Hematopoietic multipotent progenitor cell treated with erythropoietin and hydrocortisone succinate and interleukin-3 and kit ligand, for 8 days (in vitro differentiated cells): ENCODE measurements at places on chromosomes 6 and 20.
A peak's percentile ranks its signal among the peaks of the same experiment; 100 is the strongest.

DNA sequence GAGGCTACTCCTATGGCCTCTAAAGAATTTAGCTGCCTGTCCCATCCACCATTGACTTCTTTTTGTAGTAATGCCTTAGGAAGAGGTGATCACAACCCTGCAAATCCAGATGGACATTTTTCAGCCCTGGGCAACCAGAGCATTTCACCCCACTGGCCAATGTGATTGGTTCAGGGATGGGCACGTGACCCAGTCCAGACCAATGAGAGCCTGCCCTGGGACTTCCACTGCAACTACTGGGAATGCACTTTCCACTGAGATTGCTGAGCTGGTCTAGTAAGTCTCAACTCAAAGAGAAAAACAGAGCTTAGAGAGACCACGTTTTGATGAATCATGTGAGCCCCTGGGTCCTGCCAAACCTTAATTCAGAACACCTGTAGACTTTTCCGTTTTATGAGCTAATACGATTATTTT, 8.9 kb upstream of the UBE2V1 start:
- DNase-seq, result no peak

- no peak for DNase-seq
These were observed 131.6 kb upstream of the OLIG3 start for GRCh38 chr6:137625808-137626207.

GRCh38 chr6:113104541-113104940, 752.6 kb upstream of the MARCKS start:
- DNase-seq, result no peak

- no peak for DNase-seq
These were observed 774.5 kb downstream of the EYS start for GRCh38 chr6:64932486-64932885.

GRCh38 chr6:34656378-34657036, 40.1 kb downstream of the ILRUN start:
- peak; percentile 77 for DNase-seq

DNA sequence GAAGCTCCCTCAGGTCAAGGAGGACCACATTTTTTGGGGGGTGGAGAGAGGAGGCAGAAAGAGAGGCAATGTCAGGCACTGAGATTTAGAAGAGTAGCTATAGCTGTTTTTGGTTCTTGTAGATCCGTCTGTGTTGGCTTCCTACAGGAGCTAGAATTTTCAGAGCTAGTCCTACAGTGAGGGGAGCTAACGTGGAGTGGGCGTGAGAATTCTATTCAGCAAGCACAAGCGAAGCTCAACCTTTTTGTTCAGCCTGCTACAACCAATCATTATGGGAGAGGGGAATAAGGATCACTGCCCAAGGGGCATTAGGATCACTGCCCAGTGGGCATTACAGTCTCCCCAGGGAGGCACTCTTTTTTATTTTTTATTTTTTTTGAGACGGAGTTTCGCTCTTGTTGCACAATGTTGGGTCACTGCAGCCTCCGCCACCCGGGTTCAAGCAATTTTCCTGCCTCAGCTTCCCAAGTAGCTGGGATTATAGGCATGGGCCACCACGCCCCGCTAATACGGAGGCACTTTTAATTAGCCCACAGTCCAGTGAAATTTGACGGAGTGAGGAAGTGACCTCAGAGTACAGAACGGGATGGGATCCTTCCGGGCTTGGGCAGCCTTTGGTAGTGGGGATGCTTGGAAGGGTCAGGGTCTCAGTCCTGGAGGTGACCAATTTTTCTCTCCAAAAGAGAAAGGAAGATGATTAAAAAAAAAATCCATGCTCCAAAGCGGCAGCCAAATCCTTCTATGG, 1.1 kb upstream of the PANK2 start:
- DNase-seq, result peak; percentile 43

DNA sequence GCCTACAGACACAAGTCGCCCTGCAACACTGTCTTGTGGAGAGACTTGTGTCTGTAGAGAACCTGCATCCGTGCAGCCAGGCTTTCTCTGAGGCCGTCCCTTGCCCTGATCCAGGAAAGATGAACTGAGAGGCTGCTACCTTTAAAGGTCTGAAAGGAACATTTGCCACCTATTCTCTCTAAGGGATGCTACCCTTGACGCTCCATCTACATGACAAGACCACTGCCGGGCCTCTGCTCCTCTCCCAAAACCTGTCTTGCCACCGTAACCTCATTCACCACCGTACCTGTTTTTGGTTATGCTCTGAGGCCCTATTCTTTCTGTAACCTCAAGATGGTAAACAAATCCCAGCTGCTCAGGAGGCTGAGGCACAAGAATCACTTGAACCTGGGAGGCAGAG, 73.9 kb downstream of the FOXF2 start:
- DNase-seq, result no peak

- no peak for DNase-seq
These were observed 189.0 kb upstream of the UST start for GRCh38 chr6:148557796-148558321.
